Astrocyte of the spinal cord (primary cell): ENCODE measurements at places on chromosomes 7 and 10.

DNA sequence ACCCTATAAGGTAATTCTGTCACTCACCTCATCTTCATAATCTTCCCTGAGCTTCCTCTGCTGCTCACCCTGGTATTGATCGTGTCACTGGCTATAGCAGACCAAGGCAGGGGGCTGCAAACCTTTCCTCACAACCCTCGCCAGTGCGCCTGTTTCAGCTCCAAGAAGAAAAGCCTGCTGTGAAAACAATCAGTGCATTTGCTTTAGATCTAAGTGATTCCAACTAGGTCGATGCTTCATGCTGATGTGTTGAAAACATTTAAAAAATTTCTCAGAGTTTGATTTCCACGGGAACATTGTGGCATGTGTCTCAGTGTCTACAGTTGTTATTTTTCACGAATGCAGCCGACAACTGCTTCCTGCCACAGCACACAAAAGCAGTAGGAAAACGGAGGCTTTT lies 27.3 kb downstream of the POU6F2 start:
- no peak for DNase-seq

GRCh38 chr10:88830643-88831268 lies 20.9 kb downstream of the ANKRD22 start:
- DNase-seq = no peak

GRCh38 chr10:29924436-29924835 lies 134.9 kb downstream of the JCAD start:
- DNase-seq = no peak

DNA sequence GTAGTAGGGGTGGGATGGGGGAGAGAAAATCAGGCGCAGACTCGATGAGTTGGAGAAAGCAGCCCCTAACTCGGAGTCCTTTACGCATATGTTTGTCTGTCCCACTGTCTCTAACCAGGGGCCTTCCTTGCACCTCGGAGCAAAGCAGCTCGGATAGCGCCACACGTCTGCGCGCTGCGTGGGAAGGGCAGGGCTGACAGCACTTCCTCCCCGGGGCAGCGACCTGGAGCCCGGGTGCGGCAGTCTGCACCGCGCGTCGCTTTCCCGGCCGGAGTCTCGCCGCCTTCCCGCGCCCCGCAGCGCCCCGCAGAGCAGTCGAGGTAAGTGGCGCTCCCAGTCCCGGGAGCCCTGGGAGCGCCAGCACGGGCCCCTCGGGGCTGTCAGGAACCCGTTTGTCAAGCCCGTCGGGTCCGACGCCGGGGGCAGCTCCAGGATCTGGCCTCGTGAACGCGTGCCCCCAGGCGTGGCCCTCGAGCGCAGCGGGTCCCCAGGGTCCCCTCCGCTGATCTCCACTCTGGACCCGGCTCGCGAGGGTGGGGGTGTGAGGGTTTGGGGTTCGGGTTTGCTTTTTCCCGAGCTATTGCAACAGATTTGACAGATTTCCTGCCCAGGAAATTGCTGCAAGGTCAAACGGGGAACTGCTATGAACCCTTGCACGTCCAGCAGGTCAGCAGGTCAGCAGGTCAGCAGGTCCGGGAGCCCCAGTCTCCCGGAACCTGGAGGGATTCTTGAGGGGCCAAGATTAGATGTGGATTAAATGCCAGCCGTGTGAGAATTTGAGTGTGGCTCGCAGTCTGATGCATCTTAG lies 597 bp downstream of the APBB1IP start:
- DNase-seq = no peak
